NCI-H510A treated with DMSO at 0.1 percent for 48 hours (cell line): ENCODE measurements at places on chromosomes 16 and 17.
A peak's percentile ranks its signal among the peaks of the same experiment; 100 is the strongest.

- peak; percentile 58 for DNase-seq
These were observed 6.0 kb upstream of the LPCAT2 start for GRCh38 chr16:55502801-55503366.

GRCh38 chr16:87382023-87382785 is 1.4 kb downstream of the FBXO31 start:
- no peak for DNase-seq

DNA sequence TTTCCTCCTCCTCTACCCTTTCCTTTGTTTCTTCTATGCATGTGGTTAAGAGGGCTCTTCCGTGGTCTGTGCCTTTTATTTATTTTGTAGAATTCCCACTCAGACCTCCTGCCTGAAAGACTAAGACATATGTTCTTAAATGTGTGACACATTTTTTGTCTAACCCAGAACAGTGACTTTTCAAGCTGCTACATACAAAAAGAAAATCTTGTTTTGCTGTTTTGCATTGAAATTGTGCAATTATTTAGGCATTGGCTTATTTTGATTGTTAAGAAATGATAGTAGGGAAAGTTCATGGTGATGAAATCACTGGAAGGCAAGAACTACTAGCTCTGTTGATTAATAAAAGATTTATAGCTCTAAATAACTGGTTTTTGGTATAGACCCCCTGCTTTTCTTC is 76.8 kb downstream of the TUBD1 start:
- no peak for DNase-seq

DNA sequence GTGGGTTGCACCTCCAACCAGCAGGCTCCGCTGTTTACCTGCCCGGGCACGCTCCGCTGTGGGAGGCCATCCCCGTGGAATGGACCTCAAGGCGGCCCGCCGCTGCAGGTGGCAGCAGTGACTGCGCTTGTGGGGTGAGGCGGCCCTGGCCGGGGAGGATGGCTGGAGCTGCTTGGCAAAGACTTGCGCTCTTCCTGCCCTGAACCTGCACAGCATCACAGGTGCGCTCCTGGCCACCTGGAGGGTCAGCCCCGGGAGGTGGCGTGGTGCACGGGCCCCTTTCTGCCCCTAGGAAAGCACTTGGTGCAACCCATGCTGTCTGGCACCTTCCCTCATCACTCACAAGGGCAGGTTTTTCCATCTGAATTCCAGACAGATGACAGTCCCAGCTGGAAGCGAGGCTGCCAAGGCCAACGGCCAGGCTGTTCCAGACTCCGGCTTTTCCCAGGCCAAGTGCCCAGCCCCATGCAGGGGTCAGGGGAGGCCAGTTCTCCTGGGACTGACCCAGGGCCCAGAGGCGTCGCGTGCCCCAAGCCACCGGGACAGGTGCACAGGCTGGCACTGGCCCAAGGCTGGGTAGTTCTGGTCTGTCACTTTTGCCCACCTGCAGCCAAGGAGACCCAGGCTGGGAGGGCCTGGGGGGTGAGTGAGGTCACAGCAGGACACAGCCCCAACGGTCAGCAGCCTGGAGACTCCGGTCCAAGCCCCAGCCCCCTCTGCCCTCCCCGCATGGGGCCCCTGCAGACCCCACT is 13.3 kb downstream of the UTS2R start:
- peak; percentile 77 for DNase-seq

DNA sequence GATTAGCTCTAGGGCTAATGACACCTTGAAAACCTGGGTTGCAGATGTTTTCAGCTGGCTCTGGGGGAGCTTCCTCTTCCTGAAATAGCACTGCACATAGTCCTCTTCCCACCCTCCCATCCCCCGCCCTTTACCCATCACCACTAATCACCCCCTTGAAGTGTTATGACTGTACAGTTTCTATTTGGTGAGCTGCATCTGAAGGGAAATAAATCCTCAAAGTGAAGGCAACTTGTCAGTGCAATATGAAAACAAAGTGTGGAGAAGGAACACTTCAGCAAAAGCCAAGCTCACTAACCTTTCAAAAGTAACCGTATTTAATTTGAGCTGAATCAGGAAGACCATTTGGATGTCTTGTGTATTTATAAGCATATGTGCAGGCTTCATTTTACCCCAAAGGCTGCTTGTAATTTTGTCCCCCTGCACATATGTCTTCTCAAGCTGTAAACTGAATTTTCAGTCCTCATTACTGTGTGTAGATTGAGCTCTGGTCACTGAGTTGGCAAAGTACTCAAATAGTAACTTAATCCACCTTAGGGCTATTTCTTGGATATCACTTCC is 44.1 kb upstream of the CA10 start:
- DNase-seq = peak; percentile 31

GRCh38 chr16:71867939-71868338 is 16.0 kb downstream of the ZNF821 start:
- no peak for DNase-seq

DNA sequence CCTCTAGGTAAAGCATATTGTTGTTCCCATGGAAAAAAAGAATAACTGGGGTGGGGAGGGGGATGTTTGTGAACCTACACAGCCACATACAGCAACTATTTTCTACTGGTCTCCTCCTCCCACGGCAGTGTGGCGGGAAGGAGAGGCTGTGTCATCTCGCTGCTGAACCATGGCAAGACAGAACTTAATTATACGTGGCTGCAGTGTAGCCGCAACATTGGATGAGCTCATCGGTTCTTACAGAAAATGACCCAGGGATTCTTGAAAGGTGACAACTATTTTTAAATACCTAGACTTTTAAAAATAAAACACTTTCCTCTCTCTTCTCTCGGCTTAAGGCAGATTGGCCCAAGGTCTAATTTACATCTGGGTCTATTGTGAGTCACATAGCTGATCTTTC is 19.8 kb upstream of the TEKT3 start:
- no peak for DNase-seq

- no peak for DNase-seq
These were observed 168.2 kb downstream of the VPS53 start for GRCh38 chr17:546456-546855.

GRCh38 chr16:15876503-15876902 is 11.9 kb downstream of the CEP20 start:
- DNase-seq = no peak

DNA sequence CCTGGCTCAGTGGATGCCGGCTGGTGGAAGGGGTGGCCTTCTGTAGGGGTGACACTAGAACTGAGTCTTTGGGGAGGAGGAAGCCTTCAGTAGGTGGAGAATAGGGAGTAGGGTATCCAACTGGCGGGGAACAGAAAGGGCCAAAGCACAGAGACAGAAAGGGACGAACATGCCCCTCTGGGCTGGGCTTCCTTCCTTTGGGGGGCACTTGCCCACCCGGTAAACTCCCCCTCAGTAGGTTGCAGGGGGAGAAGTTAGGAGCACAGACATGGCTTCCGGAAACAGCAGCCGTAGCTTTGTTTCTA is 774 bp downstream of the ENGASE start:
- DNase-seq = no peak

DNA sequence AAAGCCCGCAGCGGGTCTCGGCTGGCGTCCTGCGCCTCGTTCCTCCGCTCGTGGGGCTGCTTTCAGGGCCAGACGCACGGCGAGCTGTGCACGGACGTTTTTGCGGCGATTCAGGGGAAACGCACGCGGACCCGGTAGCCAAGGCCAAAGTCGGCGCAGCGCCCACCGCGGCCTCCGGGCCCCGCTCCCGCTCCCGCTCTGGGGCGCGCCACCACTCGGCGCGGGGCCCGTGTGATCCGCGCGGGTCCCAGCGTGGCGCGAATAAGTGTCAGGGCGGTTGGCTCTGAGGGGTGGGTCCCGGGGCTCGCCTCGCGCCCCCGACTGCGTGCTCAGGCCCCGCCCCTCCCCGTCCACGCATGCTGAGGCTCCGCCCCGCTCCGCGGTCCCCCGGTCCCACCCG is 694 bp upstream of the TBCD start:
- DNase-seq = no peak

DNA sequence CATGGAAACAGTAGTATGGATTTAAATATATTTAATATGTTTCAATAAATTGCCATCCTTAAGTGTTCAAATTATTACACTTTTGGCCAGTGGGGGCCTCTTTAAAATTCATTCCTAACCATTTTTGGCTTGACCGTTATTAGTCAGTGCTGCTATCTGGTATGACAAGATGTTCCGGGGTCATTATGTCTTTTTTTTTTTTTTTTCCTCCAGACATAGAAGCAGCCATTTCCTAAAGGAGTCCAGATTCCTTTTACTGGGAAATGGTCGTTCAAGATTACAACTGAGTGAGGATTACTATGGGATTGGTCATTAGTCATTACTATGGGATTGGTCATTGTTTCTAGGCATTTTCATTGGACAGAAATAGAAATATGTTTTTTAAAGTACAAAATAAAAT is 53.4 kb downstream of the NF1 start:
- no peak for DNase-seq

- no peak for DNase-seq
These were observed 374.3 kb upstream of the XYLT1 start for GRCh38 chr16:17845031-17845430.

DNA sequence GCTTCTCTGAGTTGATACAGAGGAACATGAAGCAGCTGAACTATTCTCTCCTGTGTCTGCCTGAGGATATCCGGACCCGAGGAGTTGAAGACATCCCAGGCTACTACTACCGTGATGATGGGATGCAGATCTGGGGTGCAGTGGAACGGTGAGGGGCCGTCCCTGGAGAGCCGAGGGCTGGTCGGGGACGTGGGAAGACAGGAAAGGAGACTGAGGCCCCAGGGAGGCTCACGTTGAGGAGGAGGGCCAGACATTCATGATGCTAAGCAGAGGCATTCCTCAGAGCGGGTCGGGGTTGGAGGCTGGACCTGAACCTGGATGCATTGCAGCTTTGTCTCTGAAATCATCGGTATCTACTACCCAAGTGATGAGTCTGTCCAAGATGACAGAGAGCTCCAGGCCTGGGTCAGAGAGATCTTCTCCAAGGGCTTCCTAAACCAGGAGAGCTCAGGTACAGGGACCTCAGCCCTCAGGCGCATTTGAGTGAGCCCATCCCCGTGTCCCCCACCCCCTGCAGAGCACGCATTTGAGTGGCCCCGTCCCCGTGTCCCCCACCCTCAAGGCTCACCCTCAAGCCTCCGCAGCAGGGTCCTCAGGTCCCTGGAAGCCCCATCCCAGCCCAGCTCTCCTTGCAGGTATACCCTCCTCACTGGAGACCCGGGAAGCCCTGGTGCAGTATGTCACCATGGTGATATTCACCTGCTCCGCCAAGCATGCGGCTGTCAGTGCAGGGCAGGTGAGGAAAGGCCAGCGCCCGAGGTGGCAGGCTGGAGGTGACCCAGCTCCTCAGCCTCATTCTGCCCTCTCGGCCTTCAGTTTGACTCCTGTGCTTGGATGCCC is 8.3 kb downstream of the ALOX15B start:
- DNase-seq = no peak

DNA sequence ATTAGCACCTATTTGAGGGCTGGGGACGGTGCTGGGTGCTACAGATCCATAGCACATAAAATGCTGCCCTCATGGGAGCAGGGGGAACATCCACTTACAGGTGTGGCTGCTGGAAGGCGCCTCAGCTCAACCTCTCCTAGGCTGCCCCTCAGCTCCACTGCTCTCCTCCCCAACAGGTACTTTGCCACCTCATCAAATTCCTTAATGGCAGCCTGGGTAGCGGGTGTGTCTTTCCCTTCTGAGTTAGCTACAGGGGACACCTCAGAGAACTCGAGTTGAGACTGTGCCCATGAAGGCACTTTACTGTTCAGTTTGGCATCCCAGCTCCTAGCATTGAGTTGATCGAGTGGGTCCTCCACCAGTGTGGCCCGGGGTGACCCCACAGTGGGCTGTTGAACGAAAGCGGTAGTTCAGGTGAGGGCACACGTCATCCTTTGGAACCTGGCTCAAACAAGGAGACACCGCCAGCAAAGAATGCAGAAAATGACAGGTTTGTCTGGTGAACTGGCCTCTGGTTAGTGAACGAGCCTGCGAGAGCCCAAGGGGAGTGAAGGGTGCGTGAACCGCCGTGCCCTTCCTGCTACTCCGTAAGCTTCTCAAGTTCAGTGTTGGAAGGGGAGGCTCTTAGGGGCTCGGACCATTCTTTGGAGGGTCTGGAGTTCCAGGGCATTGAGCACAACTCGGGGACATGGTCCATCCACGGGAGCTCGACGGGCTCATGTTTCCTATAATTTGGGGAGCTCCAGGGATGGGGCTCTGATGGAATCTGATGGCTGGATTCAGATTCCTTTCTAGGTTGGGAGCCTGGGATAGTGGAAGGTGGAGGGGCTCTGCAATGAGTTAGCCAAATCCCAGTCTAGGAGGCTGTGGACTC is 3.5 kb upstream of the CMIP start:
- DNase-seq = no peak

DNA sequence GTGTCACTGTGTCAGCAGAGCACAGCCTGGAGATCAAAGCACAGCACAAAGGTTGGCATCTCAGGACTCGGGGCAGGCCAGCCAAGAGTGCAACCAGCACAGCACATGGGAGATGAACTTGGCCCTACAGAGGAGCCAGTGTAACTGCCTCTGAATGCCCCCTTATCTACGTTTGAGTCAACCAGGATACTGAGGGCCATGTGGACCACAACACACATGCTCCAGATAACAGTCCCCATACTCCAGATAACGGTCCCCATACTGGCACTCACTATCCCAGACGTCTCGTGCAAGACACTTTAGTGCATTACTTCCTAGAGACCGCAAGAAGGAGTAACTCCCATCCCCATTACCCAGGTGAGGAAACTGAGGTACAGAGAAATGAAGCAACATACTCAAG is 88.2 kb downstream of the XYLT1 start:
- DNase-seq = no peak

- DNase-seq = peak; percentile 2
These were observed 67.8 kb downstream of the C16orf78 start for GRCh38 chr16:49441366-49441780.

DNA sequence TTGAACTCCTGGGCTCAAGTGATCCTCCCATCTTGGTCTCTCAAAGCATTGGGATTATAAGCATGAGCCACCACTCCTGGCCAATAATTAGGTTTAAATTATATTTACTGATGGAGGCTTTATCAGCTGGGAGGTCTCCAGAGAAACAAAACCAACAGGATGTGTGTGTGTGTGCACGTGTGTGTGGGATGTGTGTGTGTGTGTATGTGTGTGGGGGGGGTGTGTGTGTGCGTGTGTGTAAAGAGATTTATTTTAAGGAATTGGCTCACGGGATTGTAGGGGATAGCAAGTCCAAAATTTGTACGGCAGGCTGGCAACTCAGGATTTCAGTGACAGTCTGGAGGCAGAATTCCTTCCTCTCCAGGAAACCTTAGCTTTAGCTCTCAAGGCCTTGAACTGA is 4.6 kb downstream of the MMP25 start:
- DNase-seq = no peak

DNA sequence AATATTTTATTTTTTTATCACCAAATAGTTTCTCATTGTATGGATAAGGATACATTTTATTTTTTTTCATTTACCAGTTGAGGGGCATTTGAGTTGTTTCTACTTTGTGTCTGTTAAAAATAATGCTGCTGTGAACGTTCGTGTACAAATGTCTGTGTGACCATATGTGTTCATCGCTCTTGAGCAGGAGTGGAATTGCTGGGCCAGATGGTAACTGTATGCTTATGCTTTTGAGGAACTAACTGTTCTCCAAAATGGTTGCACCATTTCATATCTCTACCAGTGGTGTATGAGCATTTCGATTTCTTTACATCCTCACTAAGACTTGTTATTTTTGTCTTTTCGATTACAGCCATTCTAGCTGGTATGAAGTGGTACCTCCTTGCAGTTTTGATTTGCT is 212.5 kb upstream of the N4BP1 start:
- DNase-seq = no peak

GRCh38 chr17:81223762-81224130 is 981 bp upstream of the CEP131 start:
- DNase-seq = no peak

- DNase-seq = no peak
These were observed 12.4 kb upstream of the YWHAE start for GRCh38 chr17:1412185-1413110.
